Activated CD8-positive, alpha-beta memory T cell treated with anti-CD3 and anti-CD28 coated beads, Interleukin-2, amount 10 ng/mL, durations not matched to agents 7 days and 5 days (primary cell): ENCODE measurements at places on chromosomes 2 and 18.

- no peak overlapping the region for H3K4me3 ChIP-seq
- H3K36me3 ChIP-seq = no peaks in the 10 kb centered on the region
- DNase-seq = no peak
- H3K27ac ChIP-seq = no peak overlapping the region
- peaks cover 2% of the 10 kb centered on the region for H3K4me1 ChIP-seq
Measured at GRCh38 chr2:120338015-120338414, 7.9 kb upstream of the INHBB start.

DNA sequence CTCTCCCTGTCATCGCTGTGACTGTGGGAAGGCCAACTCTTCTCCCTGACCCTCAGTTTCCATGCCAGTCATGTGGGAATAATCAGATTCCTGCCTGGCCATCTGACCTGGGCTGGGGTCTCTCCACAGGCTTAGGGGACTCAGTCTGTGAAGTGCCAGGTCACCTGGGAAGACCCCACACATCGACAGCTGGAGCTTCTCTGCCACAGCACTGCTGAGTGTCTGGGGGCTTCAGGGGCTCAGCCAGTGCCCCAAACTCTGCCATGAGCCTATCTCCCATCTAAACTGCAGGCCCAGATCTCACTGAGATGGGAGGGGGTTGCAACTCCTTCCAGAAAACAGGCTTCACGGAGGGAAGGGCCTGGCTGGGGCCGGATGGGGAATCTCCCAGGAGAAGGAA lies 42.0 kb upstream of the OTOS start:
- H3K36me3 ChIP-seq = no peaks in the 10 kb centered on the region
- DNase-seq = no peak
- peaks cover 20% of the 10 kb centered on the region for H3K27me3 ChIP-seq
- H3K4me1 ChIP-seq = no peaks in the 10 kb centered on the region
- no peak overlapping the region for H3K4me3 ChIP-seq
- H3K27ac ChIP-seq = no peak overlapping the region

GRCh38 chr2:195458936-195459335 lies 198.1 kb upstream of the SLC39A10 start:
- peaks cover 8% of the 10 kb centered on the region for H3K36me3 ChIP-seq
- DNase-seq = no peak
- H3K4me3 ChIP-seq = no peak overlapping the region
- no peaks in the 10 kb centered on the region for H3K27me3 ChIP-seq
- no peak overlapping the region for H3K27ac ChIP-seq

DNA sequence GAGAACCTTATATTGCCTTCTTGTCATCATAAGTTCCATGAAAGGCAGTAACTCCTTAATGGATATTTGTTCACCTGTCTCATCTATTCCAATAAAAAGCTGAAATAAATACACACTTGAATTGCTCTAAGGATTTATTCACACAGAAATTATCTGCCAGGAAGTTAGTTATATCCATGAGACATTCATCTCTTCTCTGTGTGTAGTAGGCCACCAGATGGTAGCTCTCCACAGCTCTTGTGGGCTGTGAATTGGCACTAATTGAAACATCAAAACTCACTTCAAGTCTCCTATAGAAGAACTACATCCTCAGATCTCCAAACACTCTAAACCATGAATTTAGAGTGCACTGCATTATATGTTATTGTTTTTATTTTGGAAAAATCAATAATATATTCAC lies 189.6 kb downstream of the DSC3 start:
- no peaks in the 10 kb centered on the region for H3K36me3 ChIP-seq
- H3K4me3 ChIP-seq = no peak overlapping the region
- no peak overlapping the region for H3K27ac ChIP-seq
- no peak for DNase-seq

DNA sequence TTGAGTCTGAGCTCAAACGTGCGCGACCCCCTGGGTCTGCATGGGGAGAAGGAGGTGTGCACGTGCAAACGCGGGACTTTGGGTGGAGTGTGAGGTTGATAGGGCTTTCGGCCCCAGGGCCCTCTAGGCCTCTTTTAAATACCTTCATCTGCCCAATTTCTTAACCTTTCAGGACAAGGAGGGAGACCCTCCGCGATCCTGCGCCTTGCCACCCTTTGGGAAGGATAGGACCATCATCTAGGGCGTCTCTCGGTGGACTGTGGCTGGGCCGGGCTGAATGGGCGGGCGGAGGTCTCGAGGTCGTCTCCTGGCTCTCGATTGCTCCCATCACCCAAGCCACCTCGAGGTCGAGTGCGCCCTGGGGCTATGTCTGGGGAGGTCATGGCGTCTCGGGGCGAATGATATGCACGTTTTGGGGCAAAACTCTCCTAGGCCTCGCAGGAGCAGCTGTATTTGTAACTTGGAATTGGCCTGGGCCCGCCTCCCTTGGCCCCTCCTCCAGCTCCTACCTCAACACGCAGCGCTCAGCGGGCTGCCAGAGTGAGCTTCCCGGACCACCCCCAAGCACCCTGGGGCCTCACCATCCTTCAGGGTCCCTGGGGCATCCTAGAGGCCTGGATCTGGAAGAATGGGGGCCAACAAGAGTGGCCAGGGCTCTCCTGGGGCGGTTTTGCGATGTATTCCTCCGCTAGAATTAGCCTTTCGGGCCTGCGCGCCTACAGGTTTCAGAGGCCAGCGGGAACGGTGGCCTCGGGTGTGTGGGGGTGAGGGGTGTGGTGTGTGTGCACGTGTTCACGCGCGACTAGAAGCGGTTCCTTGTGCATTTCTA lies 8.7 kb upstream of the SIX3 start:
- H3K27ac ChIP-seq = peak overlapping the region; percentile 59
- peaks cover 83% of the 10 kb centered on the region for H3K27me3 ChIP-seq
- no peak overlapping the region for H3K4me3 ChIP-seq
- H3K4me1 ChIP-seq = peaks cover 25% of the 10 kb centered on the region
- DNase-seq = no peak

DNA sequence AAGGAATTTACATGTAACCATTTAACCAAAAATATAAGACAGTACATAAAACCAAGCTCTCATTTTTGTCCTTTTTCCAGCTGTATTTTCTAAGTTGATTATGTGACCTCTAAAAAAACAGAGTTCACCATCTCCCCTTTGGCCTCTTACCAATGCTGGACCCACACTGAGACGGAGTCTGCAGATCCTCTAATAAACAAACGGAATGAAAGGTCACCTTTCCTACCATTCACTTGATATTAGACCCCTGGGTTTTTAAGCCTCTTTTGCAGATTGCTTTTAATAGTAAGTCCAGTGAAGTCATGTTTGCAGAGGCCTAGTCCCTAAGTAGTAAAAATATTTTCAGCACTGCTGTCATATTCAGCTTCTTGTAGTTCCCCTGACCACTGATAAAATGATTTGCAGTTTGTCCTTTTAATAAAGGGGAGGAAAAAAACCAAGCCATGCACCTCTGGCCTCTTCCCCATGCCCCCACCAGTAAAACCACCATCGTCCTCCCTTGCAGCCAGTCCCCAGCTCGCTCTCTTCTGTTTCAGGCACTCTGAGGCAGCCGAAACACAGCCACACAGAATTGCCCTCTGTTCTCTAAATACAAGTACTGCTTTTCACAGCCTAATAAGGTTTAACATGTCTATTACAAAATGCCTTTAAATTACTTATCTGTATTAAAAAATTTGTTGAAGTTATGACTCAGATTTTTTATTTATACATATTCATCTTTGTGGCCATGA lies 427.5 kb downstream of the PARD3B start:
- H3K27me3 ChIP-seq = no peaks in the 10 kb centered on the region
- no peak overlapping the region for H3K4me3 ChIP-seq
- peaks cover 1% of the 10 kb centered on the region for H3K36me3 ChIP-seq
- peaks cover 13% of the 10 kb centered on the region for H3K4me1 ChIP-seq

DNA sequence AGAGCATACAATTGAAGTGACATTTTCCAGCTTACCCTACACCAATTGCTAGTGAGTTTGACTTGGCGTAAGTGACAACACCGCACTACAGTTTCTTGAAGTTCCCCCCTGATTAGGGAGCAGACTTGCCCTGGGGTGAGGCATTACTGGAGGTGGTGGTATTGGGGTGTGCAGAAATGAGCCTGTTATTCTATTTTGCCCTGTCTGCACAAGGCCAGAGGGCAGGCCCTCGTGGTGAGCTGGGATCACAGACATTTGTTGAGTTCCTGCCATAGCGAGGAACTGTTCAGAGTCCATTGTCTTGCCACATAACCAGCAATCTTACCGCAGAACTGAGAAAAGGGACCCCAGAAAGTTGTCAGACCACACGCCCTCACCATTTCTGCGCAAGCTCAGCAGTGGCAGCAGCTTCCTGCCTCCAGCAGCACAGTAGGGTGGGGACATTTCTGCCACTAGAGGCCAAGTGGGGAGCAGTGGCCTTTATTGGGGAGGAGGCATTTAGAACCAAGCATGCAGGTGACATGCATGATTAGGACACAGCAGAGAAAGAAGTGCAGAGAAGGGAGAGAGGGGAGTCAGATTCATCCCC lies 103.6 kb upstream of the BCL2L11 start:
- H3K27ac ChIP-seq = no peak overlapping the region
- peaks cover 11% of the 10 kb centered on the region for H3K4me1 ChIP-seq
- no peak overlapping the region for H3K4me3 ChIP-seq
- DNase-seq = no peak
- H3K27me3 ChIP-seq = peaks cover 35% of the 10 kb centered on the region

- H3K27ac ChIP-seq = no peak overlapping the region
- H3K4me3 ChIP-seq = no peak overlapping the region
- no peaks in the 10 kb centered on the region for H3K36me3 ChIP-seq
- DNase-seq = no peak
- H3K4me1 ChIP-seq = peaks cover 6% of the 10 kb centered on the region
Measured at GRCh38 chr18:55266981-55267380, 307.7 kb upstream of the CCDC68 start.

- H3K4me3 ChIP-seq = no peak overlapping the region
- H3K4me1 ChIP-seq = peaks cover 5% of the 10 kb centered on the region
- no peak overlapping the region for H3K27ac ChIP-seq
- H3K36me3 ChIP-seq = no peaks in the 10 kb centered on the region
- DNase-seq = no peak
- peaks cover 10% of the 10 kb centered on the region for H3K27me3 ChIP-seq
Measured at GRCh38 chr2:95006588-95006987, 18.9 kb upstream of the MAL start.

GRCh38 chr2:11863513-11864328 lies 117.3 kb downstream of the LPIN1 start:
- no peak overlapping the region for H3K4me3 ChIP-seq
- DNase-seq = peak; percentile 66
- no peak overlapping the region for H3K27ac ChIP-seq
- H3K36me3 ChIP-seq = no peaks in the 10 kb centered on the region
- peaks cover 8% of the 10 kb centered on the region for H3K27me3 ChIP-seq

DNA sequence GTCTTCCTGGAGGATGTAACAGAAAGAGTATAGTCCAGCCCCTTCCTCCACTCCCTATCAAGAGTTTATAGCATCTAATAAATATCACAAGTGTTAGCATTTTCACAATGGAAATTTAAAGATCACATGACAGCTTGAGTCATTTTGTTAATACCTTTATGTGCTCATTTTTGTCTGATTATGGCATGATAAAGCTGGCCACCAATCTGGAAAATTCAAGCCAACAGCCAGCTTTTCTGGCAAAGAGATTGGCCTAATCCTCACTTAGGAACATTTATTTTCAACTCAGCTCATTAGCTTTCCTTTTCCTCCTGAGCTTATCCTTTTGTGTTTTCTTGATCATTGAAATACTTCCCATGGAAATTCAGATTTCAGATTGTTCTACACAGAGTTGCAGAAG lies 262.9 kb upstream of the RBMS1 start:
- peaks cover 6% of the 10 kb centered on the region for H3K27me3 ChIP-seq
- no peaks in the 10 kb centered on the region for H3K4me1 ChIP-seq
- no peak for DNase-seq
- no peak overlapping the region for H3K4me3 ChIP-seq

DNA sequence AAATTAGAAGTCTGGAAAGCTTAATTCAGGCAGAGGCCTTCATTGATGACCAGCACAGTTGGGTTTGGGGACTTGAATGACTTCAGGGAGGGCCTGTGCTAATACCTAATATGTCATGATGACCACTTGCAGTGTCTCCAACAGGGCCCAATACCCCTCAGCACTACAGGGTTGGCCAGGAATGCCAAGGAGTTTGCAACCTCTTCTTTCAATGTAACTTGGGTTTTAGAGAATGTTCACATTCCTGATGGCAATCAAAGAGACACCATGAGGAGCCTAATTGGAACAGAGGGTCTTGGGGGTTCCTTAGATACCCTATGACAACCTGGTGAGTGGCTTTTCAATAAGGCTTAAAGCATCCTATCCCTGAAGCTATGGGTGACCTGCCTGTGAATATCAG lies 52.4 kb upstream of the ST8SIA3 start:
- H3K27ac ChIP-seq = no peak overlapping the region
- DNase-seq = no peak
- no peaks in the 10 kb centered on the region for H3K36me3 ChIP-seq

DNA sequence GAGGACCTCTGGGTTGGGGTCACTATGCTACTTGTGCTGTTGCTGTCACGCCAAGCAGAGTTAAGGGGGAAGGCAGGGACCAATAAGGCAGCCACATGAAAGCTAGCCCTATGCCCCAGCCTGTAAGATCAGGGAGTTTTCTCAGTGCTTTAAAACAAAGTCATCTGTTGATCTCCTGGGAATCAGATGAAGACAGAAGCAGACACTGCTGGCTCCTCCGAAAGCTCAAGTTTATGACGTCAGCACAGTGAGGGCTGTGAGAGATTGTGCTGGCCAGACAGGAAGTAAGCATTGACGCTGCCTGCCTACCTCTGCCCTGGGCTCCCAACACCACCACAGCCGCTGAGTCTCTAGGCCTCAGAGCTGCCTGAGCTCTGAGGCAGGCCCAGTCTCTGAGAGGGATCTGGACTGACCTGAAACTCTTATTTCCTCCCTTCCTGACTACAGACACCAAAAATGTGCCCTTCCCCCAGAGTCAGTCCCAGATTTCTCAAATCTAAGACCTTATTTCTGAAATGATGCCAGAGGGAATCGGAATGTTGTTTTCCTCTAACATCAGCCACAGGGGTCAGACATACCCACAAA lies 118.1 kb upstream of the EPAS1 start:
- H3K27ac ChIP-seq = peak overlapping the region; percentile 77
- H3K4me1 ChIP-seq = peaks cover 42% of the 10 kb centered on the region
- DNase-seq = peak; percentile 87
- peaks cover 11% of the 10 kb centered on the region for H3K36me3 ChIP-seq

DNA sequence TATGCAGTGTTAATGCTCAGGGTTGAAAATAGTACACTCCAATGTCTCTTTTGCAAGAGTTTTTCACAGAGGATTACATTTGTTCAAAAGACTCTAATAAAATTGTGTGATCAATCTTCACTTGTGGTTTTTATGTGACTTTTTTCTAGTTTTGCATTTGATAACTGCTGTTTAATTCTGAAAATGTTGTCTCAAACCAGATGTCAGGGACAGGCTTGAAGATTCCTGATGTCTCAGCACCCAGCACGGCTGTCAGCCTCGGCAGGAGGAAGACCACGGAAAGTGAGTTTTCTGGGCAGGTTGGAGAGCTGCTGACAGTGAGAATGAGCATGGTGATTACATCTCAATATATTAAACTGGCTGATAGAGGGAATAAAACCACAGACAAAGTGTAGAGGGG lies 9.1 kb downstream of the SOX11 start:
- H3K27me3 ChIP-seq = peaks cover 18% of the 10 kb centered on the region
- peaks cover 2% of the 10 kb centered on the region for H3K36me3 ChIP-seq
- DNase-seq = no peak
- no peak overlapping the region for H3K4me3 ChIP-seq
- H3K27ac ChIP-seq = no peak overlapping the region
